ENCODE measurements at places on chromosomes 16 and 17. TPM values are rescaled to one million over a fixed set of nuclear protein-coding genes. Genes with fewer than 3 reads are reported as not detected.

The LAT gene
- 0.79 TPM for total RNA-seq

The WNT9B gene
- total RNA-seq, result not detected

The SBK1 gene
- total RNA-seq, result 0.07 TPM

The GP1BA gene
- not detected for total RNA-seq

The SUZ12 gene
- 64.4 TPM for total RNA-seq

The SSTR5 gene
- not detected for total RNA-seq

The AFMID gene
- total RNA-seq, result 50.1 TPM

The CCL16 gene
- 1.1 TPM for total RNA-seq

The TMEM132E gene
- total RNA-seq, result not detected

The PRSS22 gene
- total RNA-seq, result not detected

The TMIGD1 gene
- total RNA-seq, result not detected

The KIF18B gene
- 12.0 TPM for total RNA-seq

The OTOP3 gene
- total RNA-seq, result not detected

The EVI2A gene
- total RNA-seq, result 0.80 TPM

The ALOX15 gene
- not detected for total RNA-seq

The ZNF23 gene
- 5.3 TPM for total RNA-seq

The CCL1 gene
- not detected for total RNA-seq

The RFFL gene
- total RNA-seq, result 17.3 TPM

The GCGR gene
- not detected for total RNA-seq

The GNG13 gene
- not detected for total RNA-seq

The ACSM3 gene
- 22.2 TPM for total RNA-seq

The MMP15 gene
- 5.0 TPM for total RNA-seq

The IRX6 gene
- total RNA-seq, result not detected

The PERCC1 gene
- not detected for total RNA-seq

The TNK1 gene
- total RNA-seq, result 0.27 TPM

The CCL5 gene
- total RNA-seq, result not detected

The OR1F1 gene
- 0.14 TPM for total RNA-seq

The SMARCE1 gene
- 120 TPM for total RNA-seq

The LGALS9B gene
- total RNA-seq, result not detected

The C1QL1 gene
- total RNA-seq, result not detected

The EPOP gene
- 5.8 TPM for total RNA-seq

The IRF8 gene
- 0.13 TPM for total RNA-seq

The ZSCAN10 gene
- total RNA-seq, result not detected

The BFAR gene
- 153 TPM for total RNA-seq

The CDRT15 gene
- total RNA-seq, result not detected

The DVL2 gene
- total RNA-seq, result 39.8 TPM

The FOXO3B gene
- 3.9 TPM for total RNA-seq

Data from thoracic aorta endothelial cell (primary cell).